ENCODE measurements at places on chromosomes 1 and 21. TPM values are rescaled to one million over a fixed set of nuclear protein-coding genes. Genes with fewer than 3 reads are reported as not detected.

COL9A2 gene
- 7.0 TPM for total RNA-seq

U2AF1 gene
- 18.7 TPM for total RNA-seq

AMY1B gene
- total RNA-seq: not detected

SUSD4 gene
- 1.9 TPM for total RNA-seq

ERRFI1 gene
- 46.4 TPM for total RNA-seq

NEGR1 gene
- total RNA-seq: 20.7 TPM

SLC9C2 gene
- not detected for total RNA-seq

FMO2 gene
- total RNA-seq: 7.4 TPM

FH gene
- 99.7 TPM for total RNA-seq

CRYBG2 gene
- total RNA-seq: not detected

CTSK gene
- total RNA-seq: 547 TPM

GPR161 gene
- 7.0 TPM for total RNA-seq

GUCA2A gene
- total RNA-seq: not detected

AQP10 gene
- not detected for total RNA-seq

RHOU gene
- total RNA-seq: 4.2 TPM

TNNI3K gene
- total RNA-seq: not detected

HPCA gene
- total RNA-seq: not detected

AIRE gene
- not detected for total RNA-seq
